Coronary artery (tissue), 2 donors: ENCODE measurements at places on chromosomes 12 and 14.

GRCh38 chr14:23302290-23303225, at the start of gene PPP1R3E:
PPP1R3E (minus strand) TSS chr14:23302859; CDS start chr14:23302576, 283 bp downstream.
- peak; percentile 83 for DNase-seq

DNA sequence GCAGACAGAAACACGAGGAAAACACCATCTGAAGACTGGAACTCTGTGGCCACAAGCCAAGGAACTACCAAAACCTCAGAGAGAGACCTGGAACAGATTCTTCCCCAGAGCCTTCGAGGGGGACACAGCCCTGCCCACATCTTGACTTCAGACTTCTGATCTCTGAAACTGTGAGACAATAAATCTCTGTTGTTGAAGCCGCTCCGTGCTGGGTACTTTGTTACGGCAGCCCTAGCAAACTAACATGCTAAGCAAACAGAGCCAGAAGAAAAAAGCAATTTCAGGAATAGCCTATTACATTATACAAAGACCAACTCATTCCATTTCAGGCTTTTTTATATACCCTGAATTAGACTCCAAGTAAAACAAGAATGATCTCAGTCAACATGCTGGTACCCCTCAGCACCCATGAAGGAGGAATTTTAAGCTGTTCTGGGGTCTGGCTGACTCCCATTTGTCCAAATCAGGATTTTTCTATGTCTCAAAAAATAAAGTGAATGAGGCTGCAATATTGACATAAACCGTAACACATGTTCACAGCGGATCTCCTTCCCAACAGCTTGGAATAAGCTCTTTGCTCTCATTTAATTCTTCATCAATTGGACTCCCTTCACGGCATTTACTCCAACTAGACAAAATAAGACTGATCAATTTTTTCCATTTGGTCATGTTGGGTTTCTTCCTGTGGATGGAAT, 190.1 kb downstream of the FOXN3 start:
- DNase-seq = no peak

GRCh38 chr12:103687253-103687652, 100.2 kb downstream of the STAB2 start:
- DNase-seq = no peak

GRCh38 chr14:99865408-99865807, 72.2 kb downstream of the EML1 start:
- no peak for DNase-seq

DNA sequence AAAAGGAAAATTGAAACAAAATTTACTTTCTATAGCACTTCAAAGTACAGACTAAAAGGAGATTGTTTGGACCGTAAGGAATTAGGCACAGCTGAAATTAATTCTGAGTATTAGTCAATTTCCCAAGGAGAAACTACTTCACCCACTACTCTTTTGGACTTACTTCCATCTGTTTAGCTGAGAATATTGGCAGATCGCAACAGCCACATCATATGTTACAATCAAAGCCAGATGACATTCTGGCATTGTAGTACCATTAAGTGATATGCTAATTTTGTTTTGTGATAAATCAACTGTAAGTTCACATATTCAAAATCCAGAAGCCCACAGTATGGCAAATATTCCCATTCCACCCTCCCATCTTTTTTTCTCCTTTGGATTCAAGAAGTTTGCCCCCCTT, 47.1 kb upstream of the ANKS1B start:
- DNase-seq = no peak

- no peak for DNase-seq
Observed at GRCh38 chr14:69237142-69237541, 22.8 kb upstream of the GALNT16 start.

DNA sequence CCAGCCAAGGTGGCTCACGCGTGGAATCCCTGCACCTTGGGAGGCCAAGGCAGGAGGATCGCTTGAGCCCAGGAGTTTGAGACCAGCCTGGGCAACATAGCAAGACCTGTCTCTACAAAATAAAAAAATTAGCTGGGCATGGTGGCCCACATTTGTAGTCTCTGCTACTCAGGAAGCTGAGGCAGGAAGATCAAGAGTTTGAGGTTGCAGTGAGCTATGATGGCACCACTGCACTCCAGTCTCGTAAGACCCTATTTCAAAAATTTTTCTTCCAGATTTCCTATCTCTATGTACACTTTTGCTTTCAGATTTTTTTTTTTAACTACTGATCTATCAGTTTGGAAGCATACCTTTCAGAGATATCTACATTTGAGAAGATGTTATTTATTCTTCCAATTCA, 15.3 kb downstream of the SNX6 start:
- DNase-seq = no peak

DNA sequence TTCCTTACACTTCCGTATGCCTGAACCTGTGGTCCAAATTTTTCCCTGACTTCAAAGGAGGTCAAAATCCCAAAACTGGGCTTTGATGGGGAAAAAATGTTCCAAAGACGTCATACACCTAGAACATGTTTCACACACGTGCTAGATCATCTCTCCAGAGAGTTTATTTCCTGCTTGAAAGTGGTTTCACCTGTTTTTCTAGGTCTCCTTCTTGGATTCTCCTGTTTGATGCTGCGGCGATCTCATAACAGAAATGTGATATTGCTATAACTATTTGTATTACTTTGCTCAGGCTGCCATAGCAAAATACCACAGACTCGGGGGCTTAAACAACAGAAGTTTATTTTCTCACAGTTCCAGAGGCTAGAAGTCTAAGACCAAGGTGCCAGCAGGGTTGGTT, 19.7 kb upstream of the TMCC3 start:
- DNase-seq = no peak

DNA sequence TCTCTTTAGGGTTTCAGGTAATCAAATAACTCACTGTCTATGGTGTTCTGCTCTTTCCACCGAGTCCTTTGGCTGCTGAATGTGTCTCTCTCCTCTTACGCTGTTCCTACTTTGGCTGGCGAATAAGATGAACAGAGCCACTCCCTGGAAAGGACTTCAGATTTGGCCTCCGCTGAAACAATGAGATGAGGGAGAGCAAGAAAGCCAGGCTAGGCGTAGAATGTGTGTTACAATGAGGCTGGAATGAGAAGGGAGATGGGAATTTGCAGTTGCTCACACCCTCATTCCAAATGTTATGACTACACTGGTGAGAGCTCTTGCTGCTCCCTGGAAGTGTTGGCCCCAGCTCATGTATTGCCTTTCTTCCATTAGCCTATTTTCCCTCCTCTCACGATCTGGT, at the start of gene MFAP5:
Gene MFAP5 (minus strand): TSS at position 234 of the 400 bp plus-strand sequence. CDS start 722 bp downstream, outside the sequence.
- no peak for DNase-seq

- DNase-seq = no peak
Observed at GRCh38 chr12:22256605-22257004, 77.9 kb downstream of the ST8SIA1 start.

- DNase-seq = no peak
Observed at GRCh38 chr12:97452839-97453238, 9.8 kb upstream of the RMST start.

GRCh38 chr12:119710374-119710964, 42.5 kb downstream of the PRKAB1 start:
- no peak for DNase-seq

- no peak for DNase-seq
Observed at GRCh38 chr12:73531752-73532151, 1005.9 kb upstream of the ATXN7L3B start.

- no peak for DNase-seq
Observed at GRCh38 chr12:78192979-78193378, 362.3 kb downstream of the NAV3 start.

- DNase-seq = no peak
Observed at GRCh38 chr12:132190012-132190755, 45.9 kb downstream of the NOC4L start.

GRCh38 chr14:24481622-24482324, 26.3 kb downstream of the CMA1 start:
- no peak for DNase-seq

- DNase-seq = no peak
Observed at GRCh38 chr12:49964849-49965624, 3.4 kb downstream of the AQP5 start.

DNA sequence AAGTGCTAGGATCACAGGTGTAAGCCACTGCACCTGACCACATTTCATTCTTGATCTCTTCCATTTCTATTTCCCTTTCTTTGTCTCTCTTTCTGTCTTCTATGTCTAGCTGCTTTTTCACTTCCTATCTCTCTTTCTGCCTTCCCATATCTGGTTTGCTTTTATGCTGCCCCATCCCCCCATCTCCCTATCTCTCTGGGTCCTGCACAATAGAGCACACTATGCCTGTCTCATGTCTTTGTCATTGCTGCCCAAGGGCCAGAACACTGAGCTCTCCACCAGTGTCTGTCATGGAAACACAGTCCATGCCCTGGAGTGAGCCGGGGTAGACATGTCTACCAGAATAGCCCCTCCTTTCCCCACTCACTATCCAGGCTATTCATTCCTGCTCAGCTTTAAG, 12.3 kb upstream of the RARG start:
- DNase-seq = no peak
